Cortex of kidney (tissue), 1 donor: ENCODE measurements at places on chromosomes 2 and 18.

DNA sequence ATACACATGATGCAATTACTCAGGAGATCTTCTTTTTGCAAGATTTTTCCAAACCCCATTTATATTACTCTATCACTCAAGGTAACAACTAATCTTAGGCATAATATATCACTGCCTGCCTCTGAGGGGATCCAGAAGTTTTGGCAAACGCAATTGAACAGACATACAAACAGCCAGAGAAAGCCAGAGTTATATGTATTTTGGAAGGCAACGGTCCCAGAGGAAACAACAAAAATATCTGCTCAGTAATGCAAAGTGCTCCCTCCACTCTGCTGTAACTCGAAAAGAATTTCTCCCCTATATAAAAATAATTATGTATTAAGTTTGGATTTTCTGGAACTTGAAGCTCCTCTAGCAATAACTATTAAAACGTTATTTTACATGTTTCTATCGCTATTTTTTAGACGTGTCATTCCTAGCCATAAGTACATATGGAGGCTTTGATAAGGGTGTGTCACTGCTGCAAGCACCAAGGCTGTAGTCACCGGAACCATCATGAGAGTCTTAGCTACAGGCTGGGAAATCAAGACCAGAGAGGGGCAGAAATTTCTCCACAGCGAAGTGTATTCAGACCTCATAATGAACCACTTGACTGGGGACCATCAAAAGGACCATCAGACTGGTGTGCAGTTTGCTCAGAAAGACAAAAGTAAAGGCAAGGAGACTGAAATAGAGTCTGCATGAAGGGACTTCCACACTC, 3.7 kb upstream of the GKN1 start:
- no peak for DNase-seq

DNA sequence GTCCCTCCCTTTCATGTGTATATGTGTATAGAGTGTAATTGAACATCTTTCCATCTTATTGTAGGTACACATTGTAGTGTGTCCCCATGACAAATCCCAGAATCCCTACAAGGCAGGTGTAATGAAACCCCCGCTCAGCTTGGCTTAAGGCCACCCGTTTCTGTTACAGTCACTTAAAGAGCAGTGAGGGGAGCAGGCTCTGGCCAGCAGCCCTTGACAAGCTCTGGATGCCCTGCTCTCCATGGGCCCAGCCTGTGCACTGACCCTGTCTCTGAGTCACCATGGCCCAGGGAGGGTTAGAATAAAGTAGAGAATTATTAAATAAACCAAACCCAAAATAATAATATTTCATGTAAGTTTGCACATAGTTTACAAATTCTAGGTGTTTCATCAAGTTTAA, 17.2 kb upstream of the MAL start:
- DNase-seq: no peak

GRCh38 chr18:73577365-73577764, 570.3 kb downstream of the FBXO15 start:
- DNase-seq: no peak

DNA sequence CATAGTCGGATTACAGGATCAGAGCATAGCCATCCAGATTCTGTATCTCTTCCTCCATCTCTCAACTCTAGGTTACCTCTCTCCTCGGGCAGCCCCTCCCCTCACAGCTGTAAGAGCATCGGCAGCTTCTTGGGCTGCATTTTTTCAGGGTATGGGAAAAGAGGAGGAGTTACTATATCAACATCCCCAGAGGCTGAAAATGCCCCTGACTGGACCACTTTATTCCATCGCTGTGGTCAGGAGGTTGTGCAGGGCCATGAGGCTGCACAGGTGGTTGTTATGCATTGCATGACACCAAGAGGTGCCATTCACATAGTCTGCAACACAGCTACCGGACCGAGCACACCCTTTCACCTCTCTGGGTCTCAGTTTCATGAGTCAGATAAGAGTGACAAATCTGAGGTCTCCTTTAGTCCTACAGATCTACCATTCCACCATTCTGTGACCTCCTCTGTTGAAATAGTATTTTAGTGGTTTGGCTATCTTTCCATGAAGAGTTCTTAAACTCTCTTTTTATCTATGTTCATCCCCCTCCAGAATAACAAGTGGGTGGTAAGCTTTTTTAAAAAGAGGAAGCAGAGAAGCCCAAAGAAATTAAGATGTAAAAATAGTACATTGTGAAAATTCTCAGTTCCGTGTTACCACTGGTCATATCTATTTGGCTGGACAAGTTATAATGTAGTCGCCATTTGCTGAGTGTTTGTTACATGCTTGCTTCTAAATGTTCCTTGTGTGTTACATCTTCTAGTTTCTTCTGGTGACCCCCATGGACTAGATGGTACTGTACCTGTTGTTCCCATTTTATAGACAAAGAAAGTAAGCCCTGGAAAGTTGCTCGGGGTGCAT, 56.6 kb upstream of the SLC1A4 start:
- DNase-seq: no peak

GRCh38 chr2:1407950-1408675, 5.2 kb upstream of the TPO start:
- DNase-seq: no peak

DNA sequence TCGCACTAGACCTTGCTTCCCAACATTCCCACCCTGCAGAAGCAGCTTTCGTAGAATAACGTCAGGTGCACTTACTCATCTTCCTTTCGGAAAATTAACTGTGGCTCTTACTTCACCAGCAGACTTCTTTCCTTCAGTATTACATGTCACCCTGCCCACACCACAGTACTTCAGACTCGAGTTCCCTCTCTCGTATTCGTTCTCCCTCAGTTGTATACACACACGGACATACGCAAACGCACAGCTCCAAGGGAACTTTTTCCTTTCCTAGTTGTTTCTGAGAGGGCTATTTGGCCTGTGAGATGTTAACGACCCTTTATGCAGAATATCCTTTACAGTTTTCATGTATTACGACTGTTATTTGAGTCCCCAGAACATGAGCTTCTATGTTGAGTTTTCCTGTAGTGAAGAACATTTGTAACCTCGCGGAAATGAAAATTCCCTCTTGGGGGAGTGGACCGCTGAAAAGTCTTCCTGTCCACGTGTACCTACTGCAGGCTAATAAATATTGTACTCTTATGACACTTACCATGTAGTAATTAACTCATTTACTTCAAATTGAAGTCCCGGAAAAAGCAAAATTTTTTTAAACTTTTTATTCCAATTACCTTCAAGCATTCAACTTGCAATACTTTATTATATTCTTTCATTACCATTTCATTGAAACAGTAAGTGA, 908 bp downstream of the ERLEC1 start:
- no peak for DNase-seq

- no peak for DNase-seq
These were observed 17.3 kb downstream of the PLCL1 start for GRCh38 chr2:197821550-197822289.

- DNase-seq: no peak
These were observed 6.2 kb upstream of the GDF7 start for GRCh38 chr2:20660506-20661420.

DNA sequence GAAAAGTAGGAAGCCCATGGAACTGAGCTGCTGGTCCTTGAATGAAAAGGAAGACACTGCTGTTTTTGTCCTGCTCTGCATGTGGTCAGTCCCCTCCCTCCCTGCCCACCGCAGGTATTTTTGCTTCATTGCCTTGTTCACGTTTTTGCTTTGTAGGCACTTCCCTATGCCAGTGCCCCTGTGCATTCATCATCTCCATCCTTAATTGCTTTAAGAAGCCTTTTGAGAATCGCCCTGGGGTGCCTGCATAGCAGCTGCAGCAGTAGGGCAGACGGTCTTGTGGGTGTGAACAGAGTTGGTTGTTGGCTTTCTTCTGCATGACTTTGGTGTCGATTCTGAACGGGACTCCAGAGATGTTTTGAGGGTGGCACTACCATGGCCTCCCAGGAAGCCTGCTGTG, 97.0 kb downstream of the CABLES1 start:
- DNase-seq: no peak

- DNase-seq: no peak
These were observed 60.9 kb upstream of the OSR1 start for GRCh38 chr2:19419211-19419880.

DNA sequence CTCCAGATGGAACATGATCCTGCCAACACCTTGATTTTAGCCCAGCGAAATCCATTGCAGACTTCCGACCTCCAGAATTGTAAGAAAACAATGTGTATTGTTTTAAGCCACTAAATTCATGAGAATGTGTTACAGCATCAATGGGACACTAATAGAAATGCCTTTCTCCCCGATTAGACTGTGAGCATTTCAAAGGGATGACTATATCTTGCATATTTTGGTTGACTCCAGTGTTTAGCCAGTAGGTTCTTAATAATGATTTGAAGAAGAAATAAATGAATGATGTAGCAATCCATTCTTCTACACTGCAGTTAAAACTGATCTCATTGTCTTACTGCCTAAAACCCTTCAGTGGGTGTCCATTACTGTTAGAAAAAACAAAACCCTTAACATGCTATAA, 67.4 kb upstream of the ACVR1C start:
- no peak for DNase-seq

- DNase-seq: no peak
These were observed 38.6 kb upstream of the CHST9 start for GRCh38 chr18:27223526-27224291.

GRCh38 chr2:107086497-107086896, 200.5 kb upstream of the ST6GAL2 start:
- no peak for DNase-seq

DNA sequence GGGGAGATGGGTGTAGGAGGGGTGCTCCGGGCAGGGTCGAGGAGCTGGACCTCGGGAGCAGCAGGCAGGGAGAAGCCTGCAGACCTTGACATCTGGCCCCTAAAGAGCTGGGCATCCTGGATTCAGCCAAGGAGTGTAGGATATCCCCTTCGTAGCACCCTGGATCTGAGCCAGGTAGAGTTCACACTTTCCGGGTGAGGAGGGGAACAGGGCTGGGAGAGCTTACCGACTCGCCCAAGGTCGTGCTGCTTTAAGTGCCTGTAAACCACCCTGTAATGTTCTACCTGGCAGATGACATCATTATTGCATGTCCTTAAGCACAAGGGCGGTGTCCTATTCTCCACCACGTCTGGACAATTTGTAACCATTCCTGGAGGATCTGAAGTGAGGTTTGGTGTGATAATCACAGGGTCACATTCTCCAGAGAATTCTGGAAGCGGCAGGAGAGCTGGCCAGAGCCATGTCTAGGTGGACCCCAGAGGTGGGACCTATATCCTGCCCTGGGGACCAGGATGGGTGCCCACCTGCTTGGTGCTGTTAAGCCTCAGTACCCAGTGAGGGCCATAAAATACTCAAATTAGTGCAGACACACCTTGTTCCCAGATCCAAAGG, 14.6 kb downstream of the ITM2C start:
- no peak for DNase-seq

DNA sequence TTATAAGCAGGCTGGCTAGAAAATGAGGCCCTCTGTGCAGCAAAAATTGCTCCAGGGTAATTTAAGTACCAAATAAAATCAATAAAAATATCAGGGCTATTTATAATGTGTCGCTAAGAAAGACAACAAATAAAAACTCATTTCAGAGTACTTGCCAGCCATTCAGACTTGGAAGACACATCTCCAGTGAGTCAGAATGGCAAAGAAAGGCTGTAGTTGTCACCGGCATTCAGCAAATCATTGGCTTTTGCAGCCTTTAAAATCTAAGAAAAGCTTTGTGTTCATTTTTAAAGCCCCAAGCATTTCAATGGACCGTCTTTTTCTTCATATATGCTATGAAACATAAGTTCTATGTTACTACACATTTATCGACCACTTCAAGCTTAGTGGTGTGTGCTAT, 141.1 kb upstream of the HNMT start:
- DNase-seq: no peak

DNA sequence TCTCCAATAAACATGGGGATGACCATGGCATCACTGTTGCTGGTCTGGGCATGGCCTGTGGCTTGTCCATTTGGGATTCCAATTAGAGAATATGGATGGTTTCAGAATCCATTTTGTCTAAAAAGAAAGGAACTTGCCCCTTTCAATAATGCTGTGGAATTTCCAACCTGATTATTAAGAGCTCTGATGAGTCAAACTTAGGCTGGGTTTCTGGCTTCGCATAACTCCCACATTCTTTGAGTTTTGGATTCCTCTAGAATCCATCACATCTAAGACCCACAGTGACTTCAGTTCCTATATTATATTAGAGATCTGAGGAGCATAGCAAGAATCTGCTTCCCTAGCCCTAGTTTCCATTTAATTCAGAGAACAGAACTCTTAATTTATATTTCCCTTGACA, 531.5 kb downstream of the TNS1 start:
- DNase-seq: no peak

DNA sequence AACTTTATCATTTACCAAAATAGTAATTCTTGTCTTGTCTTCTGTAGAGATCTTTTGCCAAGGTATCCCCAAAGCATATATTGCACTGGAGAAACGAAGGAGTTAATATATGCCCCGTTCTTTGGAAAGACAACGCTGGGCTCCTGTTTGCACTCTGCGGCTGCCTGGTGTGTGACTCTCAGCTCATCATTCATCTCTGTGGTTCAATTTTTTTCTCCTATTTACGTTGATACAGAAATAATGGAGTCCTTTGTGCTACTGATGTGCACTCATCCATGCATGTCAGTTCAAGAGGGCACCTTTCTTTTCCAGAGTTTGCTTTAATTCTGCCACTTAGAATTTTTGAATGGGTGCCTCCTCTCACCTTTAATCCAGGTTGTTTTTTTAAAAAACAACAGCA, 655.5 kb downstream of the DCDC2C start:
- no peak for DNase-seq

DNA sequence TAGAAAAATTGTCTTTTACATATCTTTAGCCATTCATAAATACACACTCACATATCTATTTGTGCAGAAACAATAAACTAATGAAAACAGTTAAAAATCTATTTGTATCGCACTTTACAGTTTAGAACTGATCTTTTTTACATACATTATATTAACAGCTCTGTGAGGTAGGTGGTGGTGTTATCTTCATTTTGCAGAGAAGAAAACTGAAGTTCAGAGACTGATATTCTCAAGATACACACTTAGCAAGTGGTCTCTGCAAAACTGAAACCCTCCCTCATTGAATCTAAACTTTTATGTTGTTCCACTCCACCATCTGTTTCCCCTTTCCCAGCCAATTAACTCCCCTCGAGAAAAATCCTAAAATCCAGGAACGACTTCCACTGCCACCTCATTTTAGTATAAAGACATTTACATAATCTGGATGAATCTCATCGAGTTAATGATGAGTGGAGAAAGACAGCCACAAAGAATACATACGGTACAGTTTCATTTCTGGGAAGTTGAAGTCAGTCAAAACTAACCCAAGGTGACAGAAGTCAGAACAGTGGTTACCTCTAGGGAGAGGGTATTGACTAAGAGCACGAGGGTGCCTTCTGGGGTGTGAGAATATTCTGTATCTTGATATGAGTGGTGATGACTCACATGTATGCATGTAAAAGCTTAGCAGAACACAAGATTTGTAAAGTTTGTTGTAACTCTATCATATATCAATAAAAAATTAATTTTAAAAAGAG, 524.2 kb upstream of the TCF4 start:
- no peak for DNase-seq

- DNase-seq: no peak
These were observed 253.8 kb downstream of the TGIF1 start for GRCh38 chr18:3703732-3704176.

DNA sequence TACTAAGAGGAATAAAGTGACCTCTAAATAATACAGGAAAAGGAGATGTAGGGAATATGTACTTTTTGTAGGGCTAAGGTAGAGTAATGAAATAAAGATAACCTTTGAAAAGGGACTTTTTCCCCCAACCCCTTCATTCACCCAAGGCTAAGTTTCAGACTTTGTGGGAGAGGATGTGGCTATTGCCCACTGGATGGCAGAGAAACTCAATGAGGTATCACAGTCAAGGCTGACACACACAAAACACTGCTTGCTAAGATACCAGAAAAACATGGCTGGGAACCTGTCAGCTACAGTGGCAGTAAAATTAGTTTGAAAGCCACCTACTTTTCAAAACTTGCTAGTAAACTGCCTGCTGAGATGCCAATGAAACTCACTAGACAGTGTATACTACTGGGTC, 158.8 kb upstream of the WDSUB1 start:
- no peak for DNase-seq
